Activated naive CD4-positive, alpha-beta T cell treated with Interleukin-2 at 50 U/mL for 16 hours (primary cell): ENCODE measurements at places on chromosomes 6 and 20.

GRCh38 chr6:132479131-132479530, 33.8 kb downstream of the STX7 start:
- no peak for DNase-seq

- no peak for DNase-seq
Observed at GRCh38 chr6:92756912-92757311, 662.4 kb downstream of the EPHA7 start.

DNA sequence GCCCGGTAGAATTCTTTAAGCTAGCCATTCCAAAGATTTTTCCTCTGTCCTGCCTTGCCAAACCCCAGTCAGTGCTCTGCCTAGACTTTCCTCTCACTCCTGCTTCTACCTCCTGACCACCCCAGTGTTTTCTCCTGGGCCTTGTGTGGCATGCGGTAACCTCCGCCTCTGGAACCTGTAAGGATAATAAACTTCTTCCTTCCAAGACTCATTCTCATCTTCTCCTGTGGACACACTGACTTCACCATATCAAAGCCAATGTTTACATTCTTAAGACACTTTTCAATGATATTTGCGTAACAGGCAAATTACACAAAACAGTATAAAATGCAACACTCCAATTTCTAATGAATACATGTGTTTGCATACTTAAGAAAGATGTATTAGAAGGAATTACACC, 354.6 kb downstream of the RNF144B start:
- no peak for DNase-seq

GRCh38 chr20:35497780-35498189, 31.7 kb downstream of the C20orf173 start:
- DNase-seq: no peak

DNA sequence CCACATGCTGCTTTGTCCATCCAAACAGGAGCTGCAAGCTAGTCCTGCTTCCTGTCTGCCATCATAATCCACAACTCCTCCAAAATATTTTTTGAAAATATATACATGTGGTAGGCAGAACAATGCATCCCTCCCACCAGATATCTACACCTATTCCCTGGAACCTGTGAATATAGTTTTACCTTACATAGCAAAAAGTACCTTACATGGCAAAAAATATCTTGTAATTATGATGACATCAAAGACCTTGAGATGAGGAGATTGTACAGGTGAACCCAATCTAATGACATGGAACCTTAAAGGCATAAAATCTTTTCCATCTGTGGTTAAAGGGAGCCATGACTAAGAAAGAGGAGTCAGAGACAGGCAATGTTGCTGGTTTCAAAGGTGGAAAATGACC, 15.3 kb upstream of the RGS17 start:
- DNase-seq: no peak

GRCh38 chr20:9441948-9442347, 72.4 kb upstream of the LAMP5 start:
- DNase-seq: no peak

DNA sequence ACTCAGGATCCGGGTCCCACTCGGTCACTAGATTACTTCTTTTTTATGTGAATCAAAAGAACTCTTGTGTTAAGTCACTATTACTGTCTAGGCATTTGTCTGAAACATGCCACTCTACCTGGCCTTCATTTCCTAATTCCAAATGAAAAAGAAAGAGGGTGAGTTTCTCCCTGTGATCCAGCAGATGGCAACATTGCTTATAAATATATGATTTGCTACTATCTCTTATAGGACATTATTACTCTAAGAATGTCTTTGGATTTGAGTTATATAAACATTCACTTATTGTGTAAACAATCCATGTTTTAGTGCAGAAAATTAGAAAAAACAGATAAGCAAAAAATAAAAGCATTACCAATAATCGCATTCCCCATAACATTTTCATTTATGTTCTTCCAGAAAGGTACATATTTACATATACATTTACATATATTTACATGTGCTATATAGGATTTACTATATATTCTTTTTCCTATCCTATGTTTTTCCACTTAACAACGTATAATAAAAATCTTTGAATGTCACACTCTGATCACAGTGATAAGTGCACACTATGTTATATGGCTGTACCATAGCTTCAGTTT, 66.9 kb downstream of the FAXC start:
- DNase-seq: no peak

DNA sequence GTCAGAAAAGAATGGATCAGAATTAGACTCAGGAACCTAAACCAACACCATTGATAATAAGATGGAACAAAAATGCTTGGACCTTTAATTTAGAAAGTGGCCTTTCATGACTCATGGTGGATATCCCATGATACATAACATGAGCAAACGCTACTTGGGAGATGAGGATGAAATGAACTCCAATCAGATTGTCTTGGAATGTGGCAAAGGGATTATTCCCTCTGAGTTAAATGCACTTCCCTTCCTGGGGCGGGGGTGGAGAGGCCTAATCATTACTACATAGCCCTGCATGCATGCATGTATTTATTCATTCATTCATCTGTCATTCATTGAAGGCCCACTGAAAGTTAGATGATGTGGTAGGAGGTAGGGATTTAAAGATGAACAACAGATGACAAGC, 174.0 kb downstream of the AIG1 start:
- no peak for DNase-seq

DNA sequence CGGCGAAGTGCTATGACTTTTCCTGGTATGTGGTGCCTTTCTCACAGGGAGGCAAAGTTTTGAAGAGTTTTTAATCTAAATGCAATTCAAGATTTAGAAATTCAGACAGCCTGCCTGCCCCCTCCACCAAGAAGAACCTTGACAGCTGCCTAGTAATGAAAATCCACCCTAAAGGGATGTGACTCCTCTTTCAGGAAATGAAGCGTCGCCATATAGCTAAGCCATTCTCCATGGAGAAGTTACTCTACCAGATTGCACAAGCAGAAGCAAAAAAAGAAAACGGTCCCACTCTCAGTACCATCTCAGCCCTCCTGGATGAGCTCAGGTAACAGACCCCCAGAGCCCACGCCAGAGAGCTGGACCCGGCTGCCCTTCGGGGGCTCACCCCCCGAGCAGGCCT, 150.1 kb downstream of the DTNBP1 start:
- no peak for DNase-seq

- DNase-seq: no peak
Observed at GRCh38 chr20:57265997-57266290, 497 bp downstream of the BMP7 start.

GRCh38 chr6:28207510-28208110, 17.5 kb upstream of the ZSCAN9 start:
- no peak for DNase-seq

DNA sequence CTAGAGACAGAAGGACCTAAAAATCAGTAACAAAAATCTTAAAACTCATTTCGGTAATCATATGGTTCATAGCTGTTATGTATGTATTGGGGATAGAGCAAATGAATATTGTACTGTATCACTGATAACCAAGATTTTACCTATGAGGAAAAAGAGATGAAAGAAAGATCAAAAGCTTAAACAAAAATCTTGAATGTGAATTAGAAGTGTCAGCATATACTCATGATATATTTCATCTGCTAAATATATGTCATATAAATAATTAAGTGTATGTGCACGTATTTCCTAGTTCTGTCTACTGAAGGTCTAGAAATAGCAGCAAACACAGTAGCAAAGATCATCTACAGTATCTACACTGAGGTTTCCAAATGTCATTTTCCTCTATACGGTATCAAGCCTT, 299.8 kb downstream of the BTBD9 start:
- no peak for DNase-seq

DNA sequence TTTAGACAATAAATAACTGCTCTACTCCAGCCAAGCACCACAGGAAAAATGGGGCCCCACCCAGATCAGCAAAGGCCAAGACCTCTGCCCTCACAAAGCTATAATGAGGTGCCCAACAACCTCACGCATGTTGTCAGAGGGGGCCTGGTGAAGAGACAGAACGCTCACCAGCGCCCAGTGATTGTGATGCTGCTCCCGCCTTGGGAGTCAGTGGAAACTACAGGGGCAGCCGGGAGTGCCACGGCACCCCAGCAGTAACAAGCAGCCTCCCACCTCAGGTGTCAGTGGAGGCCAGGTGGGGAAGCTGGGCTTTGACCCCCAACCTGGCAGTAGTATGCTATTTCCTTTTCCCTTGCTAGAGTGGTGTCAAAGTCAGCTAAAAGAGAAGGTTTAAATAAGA, 47.4 kb downstream of the TCP11 start:
- no peak for DNase-seq

DNA sequence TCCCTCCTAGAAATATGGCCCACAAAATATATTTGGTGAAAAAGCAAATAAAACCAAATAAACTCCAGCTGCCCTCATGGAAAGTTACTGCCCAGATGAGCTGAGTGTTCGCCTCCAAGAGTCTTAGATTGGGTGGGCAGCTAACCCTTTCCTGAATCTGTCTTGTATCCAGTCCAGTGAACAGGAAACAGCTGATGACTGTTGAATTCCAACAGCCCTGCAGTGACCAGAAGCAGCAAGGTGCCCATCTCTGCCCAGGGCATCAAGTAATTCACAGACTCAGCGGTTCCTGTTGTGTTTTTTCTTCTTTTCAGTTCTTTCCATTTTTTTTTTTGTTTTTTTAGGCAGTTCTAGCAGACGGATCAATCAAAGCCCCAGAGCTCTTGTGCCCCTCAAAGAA, 199.2 kb downstream of the UBE3D start:
- DNase-seq: no peak

- DNase-seq: no peak
Observed at GRCh38 chr6:71414486-71414885, 125.9 kb downstream of the OGFRL1 start.

DNA sequence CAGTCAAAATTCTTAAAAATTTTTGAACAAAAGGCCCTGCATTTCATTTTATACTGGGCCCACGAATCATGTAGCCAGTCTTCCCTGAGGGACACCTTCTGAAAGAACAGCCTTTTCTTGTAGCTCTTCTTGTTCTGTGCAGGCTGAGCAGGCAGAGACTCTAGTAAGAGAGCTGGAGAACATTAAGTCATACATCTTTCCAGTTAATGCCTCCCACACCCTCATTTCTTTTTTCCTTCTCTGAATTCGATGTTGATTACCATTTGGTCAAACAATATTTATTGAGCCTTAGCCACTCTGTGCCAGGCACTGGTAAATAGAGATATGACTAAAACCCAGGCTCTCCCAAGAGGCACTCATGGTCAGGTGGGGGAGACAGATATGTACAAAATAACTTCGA, 33.6 kb downstream of the METTL24 start:
- no peak for DNase-seq

- DNase-seq: no peak
Observed at GRCh38 chr6:157229132-157229618, 94.1 kb downstream of the TMEM242 start.

DNA sequence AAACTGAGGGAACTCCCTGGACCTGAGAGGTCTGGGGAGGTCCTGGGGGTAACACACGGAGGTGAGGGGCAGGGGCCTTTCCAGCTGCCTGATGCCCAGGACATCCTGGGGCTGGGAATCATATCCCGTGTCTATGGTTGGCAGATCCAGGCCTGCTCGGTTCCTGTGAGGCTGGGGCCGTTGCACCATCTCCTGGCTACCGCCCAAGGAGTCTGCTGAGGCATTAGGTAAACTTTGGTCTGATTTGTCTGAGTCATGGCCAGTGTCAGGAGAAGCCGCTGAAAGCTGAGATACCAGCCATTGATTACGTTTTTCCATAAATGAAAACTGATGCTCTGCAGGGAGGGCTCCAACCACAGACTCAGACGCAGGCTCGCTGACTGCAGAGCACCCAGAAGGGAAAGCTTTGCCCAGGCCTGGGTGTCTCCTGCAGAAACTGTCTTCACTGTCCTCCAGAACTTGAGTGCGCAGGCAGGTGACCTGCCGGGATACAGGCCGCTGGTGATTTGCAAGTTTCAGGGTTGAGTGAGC, 14.2 kb downstream of the TRAF3IP2 start:
- no peak for DNase-seq

DNA sequence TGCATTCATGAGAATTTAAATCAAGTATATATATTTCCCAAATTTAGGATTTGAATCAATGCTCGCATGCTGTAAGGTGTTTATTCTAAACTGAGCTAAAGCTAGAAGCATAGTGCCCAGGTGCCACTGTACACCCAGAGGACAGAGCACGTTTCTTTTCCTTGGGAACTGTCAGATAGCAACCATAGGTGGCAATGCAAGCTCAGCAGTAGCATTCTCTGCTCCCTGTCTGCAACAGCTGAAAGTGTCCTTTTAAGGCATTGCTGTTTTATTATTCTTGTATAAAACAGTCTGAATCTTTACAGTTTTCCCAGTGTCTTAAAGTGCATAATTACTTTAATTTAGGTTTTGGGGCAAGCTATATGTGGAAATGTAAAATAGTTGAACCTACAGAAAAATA, 443.4 kb upstream of the MMS22L start:
- DNase-seq: no peak

- DNase-seq: peak; percentile 62
Observed at GRCh38 chr6:106163446-106163965, 77.4 kb downstream of the PRDM1 start.

- no peak for DNase-seq
Observed at GRCh38 chr6:148271711-148272439, 70.8 kb upstream of the SASH1 start.

- DNase-seq: no peak
Observed at GRCh38 chr20:2729791-2730190, 37.2 kb downstream of the EBF4 start.

- DNase-seq: no peak
Observed at GRCh38 chr6:34526241-34526972, 29.7 kb downstream of the SPDEF start.

DNA sequence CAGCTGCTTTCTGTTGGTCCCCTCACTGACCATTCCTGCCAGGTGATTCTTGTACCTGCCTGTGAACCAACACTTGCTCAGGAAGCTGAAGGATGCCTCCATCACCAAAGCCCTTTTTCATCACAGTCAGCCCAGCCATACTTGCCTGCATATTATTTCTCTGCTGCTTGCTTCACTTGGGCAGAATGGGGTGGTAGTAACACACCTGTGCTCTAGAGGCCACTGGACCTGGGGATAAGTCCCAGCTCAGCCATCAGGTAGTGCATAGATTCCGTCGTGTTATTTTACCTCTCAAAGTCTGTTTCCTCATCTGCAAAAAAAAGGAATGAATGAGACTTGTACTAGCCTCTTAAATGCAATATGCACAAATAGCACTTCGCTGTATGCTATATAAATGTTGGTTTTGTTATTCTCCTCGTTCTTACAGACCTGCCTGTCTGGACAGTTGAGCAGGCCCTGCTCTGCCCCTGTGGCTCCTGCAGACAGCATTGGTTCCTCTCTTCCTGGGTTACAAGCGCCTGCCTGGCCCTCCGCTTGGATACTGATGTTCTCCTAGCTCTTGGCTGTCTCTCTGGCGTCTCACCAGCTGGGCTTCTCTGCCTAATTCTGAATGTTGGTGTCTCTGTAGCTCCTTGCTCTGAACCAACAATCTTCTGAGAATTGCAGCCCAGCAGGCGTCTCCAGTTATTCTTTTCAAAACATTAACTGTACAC, 151.8 kb downstream of the UNC5CL start:
- no peak for DNase-seq

- DNase-seq: peak; percentile 10
Observed at GRCh38 chr20:61896058-61896961, 169.4 kb downstream of the TAF4 start.

- DNase-seq: no peak
Observed at GRCh38 chr6:79632580-79632979, 1.5 kb downstream of the SH3BGRL2 start.

- no peak for DNase-seq
Observed at GRCh38 chr6:163950159-163950558, 535.6 kb downstream of the QKI start.

- DNase-seq: no peak
Observed at GRCh38 chr6:167786853-167787675, 39.6 kb upstream of the AFDN start.

- no peak for DNase-seq
Observed at GRCh38 chr6:108895571-108895970, 47.3 kb downstream of the ARMC2 start.

GRCh38 chr6:150900049-150900448, 34.5 kb downstream of the MTHFD1L start:
- no peak for DNase-seq
